NCI-H1436 (cell line): ENCODE measurements at places on chromosomes 13 and 19.
A peak's percentile ranks its signal among the peaks of the same experiment; 100 is the strongest.

DNA sequence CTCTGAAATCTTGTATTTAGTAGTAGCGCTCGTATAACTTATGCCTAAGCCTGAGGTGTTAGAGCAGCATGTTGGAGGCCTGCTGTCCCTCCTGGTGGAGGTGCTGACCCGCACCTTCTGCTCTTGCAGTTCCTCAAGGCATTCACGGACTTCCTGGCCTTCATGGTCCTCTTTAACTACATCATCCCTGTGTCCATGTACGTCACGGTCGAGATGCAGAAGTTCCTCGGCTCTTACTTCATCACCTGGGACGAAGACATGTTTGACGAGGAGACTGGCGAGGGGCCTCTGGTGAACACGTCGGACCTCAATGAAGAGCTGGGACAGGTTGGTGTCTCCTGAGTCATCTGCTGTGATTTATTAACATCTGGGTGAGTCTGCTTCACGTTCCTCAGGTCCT lies 136.7 kb downstream of the ATP11A start:
- DNase-seq, result no peak

GRCh38 chr19:15776264-15776663 lies 11.2 kb upstream of the OR10H5 start:
- no peak for DNase-seq

- no peak for DNase-seq
Measured at GRCh38 chr19:44677019-44677811, 5.9 kb downstream of the CEACAM19 start.

DNA sequence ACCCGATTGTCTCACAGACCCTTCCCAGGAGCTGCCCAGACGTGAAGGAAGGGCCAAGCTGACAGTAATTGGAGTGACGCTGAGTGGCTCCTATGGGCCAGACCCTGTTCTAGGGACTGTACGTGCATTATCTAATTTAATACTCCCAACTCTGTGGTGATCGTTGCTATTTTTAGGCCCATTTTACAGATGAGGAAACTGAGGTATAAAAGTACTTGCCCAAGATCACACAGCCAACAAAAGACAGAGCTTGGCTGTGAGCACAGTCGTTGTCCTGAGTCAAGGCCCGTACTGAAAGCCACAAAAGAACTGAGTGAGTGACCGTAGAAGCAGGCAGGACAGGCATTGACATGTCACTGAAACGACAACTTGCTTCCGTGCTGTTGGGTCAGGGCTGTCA lies 74.7 kb downstream of the ERICH6B start:
- DNase-seq, result no peak

DNA sequence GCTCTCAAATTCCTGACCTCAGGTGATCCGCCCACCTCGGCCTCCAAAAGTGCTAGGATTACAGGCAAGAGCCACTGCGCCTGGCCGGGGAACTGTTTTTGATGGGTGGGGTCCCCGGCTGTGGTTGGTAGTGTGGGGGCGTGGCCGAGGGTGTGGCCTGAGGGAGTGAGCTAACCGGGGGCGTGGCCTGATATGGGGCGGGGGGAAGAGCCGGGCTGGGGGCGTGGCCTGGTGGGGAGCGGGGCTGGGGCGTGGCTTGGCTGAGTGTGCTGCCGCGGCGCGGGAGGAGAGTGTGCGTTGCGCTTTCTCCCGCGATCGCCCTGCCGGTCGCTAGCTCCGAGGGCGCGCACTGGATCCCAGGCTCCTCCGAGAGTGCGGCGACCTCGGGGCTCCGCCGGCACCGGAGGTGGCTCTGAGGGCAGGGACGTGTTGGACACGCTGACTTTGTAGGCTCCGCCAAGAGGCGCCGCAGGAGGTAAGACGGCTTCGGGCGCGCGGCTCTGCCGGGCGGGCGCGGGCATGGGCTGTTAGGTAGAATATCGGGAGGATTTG lies at the start of gene SPATA13:
TSS of gene SPATA13 (plus strand) at position 263 of the 552 bp plus-strand sequence. CDS start 62,210 bp downstream, outside the sequence.
- peak; percentile 80 for DNase-seq

DNA sequence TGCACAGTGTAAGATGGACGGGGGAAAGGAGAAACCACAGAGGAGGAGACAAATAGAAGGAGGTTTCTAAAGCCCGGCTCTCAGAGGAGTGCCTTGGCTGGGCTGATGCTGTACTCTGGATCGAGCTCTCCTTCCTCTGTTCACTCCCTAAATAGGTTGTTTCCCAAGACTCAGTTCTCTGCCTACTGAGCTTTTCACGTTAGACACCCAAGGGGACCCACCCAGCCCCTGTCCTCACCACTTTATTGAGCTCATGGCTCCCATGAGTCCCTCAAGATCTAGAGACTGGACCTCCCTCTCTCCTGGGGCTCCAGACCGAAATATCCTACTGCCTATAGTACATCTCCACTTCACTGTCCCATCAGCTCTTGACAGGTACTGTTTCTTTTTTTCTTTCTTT lies 38.1 kb upstream of the GPR183 start:
- DNase-seq, result no peak
